ENCODE measurements at places on chromosomes 2 and 18. TPM values are rescaled to one million over a fixed set of nuclear protein-coding genes. Genes with fewer than 3 reads are reported as not detected.

The MEP1B gene
- total RNA-seq, result 0.36 TPM

The DSC1 gene
- 0.56 TPM for total RNA-seq

The DNAJC10 gene
- 104 TPM for total RNA-seq

The PDE11A gene
- total RNA-seq, result 2.2 TPM

The FEV gene
- total RNA-seq, result not detected

The STARD6 gene
- total RNA-seq, result not detected

The GKN2 gene
- total RNA-seq, result not detected

The DLX2 gene
- 0.04 TPM for total RNA-seq

The UGT1A5 gene
- not detected for total RNA-seq

The AUP1 gene
- total RNA-seq, result 121 TPM

The MC4R gene
- total RNA-seq, result not detected

The MAP2 gene
- 7.2 TPM for total RNA-seq

The SGO2 gene
- 5.6 TPM for total RNA-seq

The CFC1 gene
- total RNA-seq, result 12.4 TPM

The AAK1 gene
- 23.2 TPM for total RNA-seq

The AGFG1 gene
- total RNA-seq, result 86.4 TPM

The FOXD4L1 gene
- total RNA-seq, result 0.20 TPM

The VAMP8 gene
- total RNA-seq, result 50.7 TPM

The AFF3 gene
- total RNA-seq, result 5.2 TPM

The IFIH1 gene
- total RNA-seq, result 6.2 TPM

The C2orf66 gene
- not detected for total RNA-seq

The SERPINB4 gene
- total RNA-seq, result not detected

The CCT4 gene
- total RNA-seq, result 115 TPM

The IL1RL1 gene
- 15.6 TPM for total RNA-seq

The MORN2 gene
- 24.6 TPM for total RNA-seq

The LBH gene
- 75.9 TPM for total RNA-seq

The GCA gene
- 43.2 TPM for total RNA-seq

The FAP gene
- total RNA-seq, result 44.5 TPM

The NT5C1B gene
- total RNA-seq, result not detected

The DIPK1C gene
- 0.40 TPM for total RNA-seq

The LBX2 gene
- 3.4 TPM for total RNA-seq

The ICOS gene
- 0.10 TPM for total RNA-seq

The LRRC30 gene
- total RNA-seq, result not detected

The COLEC11 gene
- total RNA-seq, result 22.6 TPM

The TDRD15 gene
- 0.08 TPM for total RNA-seq

The ADAM23 gene
- 2.0 TPM for total RNA-seq

The NETO1 gene
- not detected for total RNA-seq

The CD8B gene
- 1.00 TPM for total RNA-seq

The KLHL14 gene
- total RNA-seq, result 0.57 TPM

The SERPINB3 gene
- total RNA-seq, result 0.17 TPM

The SLC16A14 gene
- total RNA-seq, result 1.8 TPM

The UCN gene
- total RNA-seq, result 2.9 TPM

The UPP2 gene
- total RNA-seq, result 0.52 TPM

The QPCT gene
- total RNA-seq, result 2.0 TPM

The LONRF2 gene
- 1.4 TPM for total RNA-seq

The ABCG8 gene
- 4.7 TPM for total RNA-seq

Measured in hepatocyte (in vitro differentiated cells).